ENCODE measurements at places on chromosomes 11 and 22.

DNA sequence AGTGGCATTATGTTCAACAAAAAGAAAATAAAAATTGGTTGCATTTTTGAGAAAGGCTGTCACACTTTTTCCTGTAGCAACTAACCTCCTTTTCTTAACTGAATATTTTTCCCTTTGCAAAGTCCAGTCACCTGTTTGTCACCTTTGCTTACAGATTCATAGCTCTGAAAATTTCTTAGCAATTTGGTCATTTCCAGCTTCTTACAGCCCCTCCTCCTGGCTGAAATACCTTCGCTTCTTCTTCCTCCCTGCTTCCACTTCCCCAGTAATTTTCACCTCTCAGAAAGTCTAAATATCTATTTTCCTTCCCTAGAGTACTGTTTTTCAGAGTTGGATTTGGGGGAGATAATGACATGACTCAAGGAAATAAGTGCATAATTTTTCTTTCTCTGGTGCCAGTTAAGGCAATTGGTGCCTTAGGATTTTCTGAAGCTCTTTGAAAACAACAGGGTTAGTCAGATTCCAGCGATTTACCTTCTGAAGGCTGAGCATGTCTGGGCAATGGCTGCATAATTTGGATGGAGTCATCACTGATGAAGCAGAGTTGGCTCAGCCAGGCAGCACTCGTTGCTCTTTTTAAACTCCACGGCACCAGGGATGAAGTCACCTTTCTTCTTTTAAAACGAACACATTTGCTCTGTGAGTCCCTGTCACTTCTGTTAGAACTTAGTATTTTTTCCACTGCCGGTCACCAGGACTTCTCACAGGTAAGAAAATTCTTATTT is 62.1 kb upstream of the AMOTL1 start:
- no peak for DNase-seq

DNA sequence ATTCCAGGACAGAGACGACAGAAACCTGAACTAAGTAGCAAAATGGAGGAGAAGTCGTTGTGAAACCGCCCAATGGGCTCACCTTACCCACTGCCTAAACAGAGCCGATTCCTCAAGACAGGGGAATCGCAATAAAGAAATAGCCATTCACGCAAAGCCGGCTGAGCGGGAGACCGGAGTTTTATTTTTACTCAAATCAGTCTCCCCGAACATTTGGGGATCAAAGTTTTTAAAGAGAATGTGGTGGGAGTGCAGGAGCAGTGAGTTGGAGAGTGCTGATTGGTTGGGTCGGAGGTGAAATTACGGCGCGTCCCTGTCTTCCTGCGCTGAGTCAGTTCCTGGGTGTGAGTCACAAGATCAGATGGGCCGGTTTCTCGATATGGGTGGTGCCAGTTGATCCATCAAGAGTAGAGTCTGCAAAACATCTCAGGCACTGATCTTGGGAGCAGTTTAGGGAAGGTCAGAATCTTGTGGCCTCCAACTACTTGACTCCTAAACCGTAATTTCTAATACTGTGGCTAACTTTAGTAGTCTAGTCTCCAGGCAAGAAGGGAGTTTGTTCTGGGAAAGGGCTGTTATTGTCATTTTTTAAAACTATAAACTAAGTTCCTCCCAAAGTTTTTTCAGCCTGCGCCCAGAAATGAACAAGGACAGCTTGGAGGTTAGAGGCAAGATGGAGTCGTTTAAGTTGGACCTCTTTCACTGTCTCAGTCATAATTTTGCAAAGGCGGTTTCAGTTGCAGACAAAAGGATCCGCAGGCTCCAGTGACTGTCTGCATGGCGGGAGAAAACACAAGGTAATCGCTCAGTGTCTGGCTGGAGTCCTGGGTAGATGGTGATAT is 34.1 kb downstream of the OR4D9 start:
- DNase-seq: no peak

GRCh38 chr11:131393691-131394090 is 23.3 kb downstream of the NTM start:
- no peak for DNase-seq

DNA sequence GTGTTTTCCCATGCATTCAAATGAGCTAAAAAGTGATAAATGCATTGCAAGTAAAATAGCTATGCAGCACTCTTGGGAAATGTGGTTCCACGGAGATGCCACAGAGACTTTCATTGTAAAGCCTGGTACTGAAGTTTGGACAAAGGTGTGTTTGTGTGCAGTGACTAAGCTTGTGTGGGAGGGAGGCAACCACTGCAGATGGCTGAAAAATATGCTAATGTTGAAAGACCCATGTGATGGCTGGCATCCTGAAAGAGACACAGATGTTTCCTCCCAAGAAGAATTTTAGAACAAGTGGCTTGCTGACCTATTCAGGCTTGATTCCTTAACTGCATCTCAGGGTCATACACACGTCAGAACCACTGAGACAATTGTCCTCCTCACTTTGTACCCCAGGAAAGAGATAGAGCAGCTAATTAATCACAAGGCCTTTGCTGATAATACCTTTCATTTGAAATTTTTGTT is 73.8 kb downstream of the FAM76B start:
- DNase-seq: no peak

DNA sequence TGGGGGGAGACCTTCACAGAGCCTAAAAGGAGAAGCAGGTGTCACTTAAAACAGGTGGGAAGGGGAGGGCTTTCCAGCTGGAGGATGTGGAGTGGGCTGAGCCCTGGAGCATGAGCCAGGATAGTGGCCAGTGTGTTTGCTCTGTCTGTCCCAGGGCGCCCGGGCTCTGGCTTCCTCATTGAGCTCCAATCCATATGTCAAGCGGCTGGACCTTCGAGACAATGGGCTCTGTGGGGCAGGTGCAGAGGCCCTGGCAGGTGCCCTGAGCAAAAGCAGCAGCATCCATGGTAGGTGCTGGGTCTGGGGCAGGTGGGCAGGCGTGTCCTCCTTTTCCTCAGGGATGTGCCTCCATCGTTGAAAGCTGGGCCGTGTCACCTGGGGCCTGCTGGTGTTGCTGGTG is 2.0 kb downstream of the LRRC74B start:
- DNase-seq: no peak

DNA sequence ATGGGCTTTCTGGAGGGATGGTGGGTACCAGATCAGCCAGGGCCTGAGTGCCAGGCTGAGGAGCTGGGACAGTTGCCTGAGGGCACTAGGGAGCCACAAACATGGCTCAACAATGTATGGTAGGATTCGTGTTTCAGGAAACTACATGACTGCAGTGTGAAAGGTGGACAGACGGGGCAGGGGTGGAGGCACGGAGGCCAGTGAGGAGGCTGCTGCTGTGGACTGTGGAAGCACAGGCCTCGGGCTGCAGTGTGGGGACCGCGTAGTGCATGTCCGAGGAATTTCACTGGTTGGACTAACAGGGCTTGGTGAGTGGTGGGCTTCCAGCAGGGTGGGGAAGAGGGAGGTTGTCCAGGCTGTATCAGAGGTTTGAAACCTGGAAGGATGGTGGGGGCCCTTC is 7.8 kb downstream of the P2RY2 start:
- DNase-seq: no peak

DNA sequence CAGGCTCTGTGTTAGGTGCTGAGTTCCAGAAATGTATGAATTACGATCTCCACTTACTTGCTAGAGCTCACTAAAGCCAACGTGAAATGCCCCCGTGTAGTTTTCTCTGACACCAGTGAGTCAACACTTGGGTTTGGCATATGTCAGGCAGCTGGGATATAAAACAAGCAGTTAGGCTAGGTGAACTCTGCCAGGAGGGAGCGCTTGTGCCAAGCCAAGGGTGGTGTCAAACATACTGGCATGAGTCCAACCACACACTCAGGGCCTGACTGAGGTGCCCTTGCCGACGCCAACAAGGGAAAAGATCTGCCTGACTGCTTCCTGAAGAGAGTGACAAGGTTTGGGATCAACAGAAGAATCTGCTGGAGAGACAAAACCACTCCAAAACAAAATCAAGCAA is 167.8 kb upstream of the NARS2 start:
- DNase-seq: no peak

- no peak for DNase-seq
Measured at GRCh38 chr22:46448333-46448732, 89.1 kb downstream of the CELSR1 start.

DNA sequence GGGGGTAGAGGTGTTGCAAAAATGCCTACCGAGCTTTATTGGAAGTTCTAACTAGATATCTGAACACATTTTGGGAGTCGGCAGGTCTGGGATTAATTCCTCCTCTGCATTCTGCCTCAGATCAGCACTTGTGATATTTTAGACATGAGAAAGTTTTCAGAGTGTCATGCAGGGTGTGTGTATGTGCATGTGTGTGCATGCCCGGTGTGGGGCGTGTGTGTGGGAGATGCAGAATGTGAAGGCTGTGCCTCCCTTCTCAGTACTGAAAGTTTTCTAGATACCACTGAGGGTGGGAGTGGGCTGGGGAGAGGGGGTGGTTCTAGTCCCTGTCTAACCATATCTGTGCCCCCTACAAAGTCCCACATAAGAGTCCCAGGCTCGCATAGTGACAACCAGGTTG is 180.0 kb upstream of the NTM start:
- DNase-seq: no peak

DNA sequence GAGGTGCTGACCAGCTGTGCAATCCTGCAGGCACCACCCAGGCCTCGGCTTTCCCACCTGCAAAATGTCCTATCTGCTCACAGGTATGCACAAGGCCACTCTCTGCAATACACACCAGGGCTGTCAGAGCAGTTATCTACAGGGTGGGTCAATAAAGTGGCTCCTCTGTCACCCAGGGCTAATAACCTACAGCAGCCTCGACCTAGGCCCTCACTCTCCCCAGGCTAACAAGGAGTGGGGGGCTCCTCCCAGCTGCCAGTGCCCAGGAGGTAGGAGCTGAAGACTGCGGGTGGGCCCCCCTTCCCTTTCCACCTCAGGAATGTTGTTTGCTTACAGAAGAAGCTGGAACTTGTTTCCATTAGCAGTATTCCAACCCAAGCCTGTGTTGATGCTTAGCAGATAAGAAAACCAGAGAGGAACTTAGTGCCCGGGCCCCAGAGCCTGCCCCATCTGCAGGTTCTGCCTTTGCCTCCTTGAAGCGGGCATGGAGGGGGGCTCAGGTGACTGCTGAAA is 26.8 kb downstream of the MYH9 start:
- no peak for DNase-seq

GRCh38 chr11:17707830-17708229 is 11.5 kb upstream of the MYOD1 start:
- DNase-seq: no peak

DNA sequence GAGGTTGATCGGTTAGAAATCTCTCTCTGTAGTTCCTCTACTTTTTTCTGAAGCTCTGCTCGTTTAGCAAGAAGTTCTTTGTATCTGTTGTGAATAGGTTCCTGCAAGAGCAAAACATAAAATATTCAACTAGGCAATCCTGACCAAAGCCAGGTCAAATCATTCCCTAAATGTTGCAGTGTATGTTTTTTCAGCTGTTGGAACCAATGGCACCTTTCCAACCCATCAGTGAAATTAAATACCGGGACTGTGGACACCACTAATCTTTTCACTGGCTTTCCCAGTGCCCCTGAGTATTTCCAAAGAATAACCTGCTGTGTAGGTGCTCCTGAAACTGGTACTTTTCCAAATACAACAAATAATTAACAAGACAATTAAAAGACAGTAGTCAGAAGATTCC is 45.1 kb downstream of the CEP57 start:
- DNase-seq: no peak

DNA sequence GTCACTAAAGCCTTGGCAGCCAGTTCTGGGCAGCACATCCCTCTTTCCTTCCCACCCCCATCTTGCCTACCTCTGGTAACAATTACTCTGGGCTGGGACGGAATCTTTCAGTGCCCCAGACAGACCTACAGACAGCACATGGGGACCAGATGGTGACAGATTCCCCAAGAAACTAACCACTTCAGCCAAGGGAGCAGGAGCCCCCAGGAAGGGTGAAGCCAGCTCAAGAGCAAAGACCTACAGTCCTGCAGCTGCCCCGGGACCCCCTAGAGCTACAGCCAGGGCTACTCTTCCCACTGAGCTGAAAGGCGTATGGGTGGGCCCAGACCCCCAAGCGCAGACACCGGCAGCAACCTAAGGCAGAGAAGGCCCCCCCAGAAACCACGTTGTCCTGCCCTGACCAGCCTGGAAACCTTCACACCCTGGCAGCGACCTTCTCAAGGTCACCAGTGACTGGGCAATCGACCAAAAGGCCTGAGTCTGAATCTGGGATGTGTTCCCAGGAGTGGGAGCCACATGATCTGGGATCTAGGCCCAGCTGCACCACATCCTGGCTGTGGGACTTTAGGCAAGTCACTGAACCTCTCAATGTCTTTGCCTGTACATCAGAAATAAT is 65.8 kb downstream of the LRRC32 start:
- DNase-seq: no peak

GRCh38 chr22:49365191-49365837 is 462.4 kb downstream of the BRD1 start:
- no peak for DNase-seq

DNA sequence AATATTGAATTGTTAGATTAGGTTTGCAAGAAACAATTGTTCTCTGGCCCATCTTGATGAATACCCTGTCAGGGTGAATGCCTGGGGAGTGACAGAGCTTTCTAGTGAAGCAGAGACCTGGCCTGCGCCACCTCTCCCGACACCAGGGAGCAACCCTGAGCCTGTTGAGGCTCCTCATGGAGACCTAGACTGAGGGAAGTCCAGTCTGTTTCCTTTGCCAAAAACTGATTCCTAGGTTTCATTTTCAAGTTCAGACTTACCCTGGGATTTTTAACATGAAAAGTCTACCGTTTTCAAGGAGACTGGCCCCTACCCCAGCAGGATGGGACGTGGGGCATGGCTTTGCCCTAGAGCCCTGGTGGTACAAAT is 173.7 kb upstream of the SORL1-AS1 start:
- no peak for DNase-seq

GRCh38 chr22:31526270-31526669 is 29.9 kb downstream of the SFI1 start:
- no peak for DNase-seq

DNA sequence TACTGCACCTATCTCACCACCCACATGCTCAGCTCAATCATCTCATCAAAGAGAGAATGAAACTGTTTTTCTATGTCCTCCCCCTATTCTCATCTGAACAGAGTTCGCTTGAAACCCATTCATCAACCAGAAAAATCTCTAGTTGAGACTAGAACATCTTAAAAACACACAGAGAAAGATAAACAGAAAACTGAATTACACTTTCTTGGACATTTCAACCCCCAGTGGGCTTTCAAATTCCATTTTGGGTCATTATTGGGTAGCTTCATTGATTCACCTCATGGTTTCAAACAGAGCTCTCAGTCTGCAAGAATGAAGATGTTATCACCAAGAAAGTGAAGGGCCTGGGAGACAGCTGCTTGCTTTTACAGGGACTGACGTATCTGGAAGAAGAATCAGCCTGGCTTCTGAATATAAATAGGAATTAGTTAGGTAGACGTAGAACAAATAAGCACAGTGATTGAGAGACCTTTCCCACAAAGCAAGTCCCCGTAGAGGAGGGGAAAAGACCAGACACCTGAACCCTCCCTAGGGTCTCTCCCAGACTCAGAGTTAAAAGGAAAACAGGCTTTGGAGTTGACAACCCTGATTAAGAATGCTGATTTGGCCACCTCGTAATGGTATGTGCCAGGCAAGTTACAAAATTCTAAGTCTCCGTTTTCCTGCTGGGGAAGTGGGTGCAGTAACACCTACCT is 155.7 kb downstream of the BBOX1 start:
- no peak for DNase-seq

Measured in CD4-positive, alpha-beta memory T cell (primary cell).